ENCODE measurements at places on chromosomes 1 and 21.

- DNase-seq = no peak
Observed at GRCh38 chr1:1832820-1833219, 54.5 kb upstream of the NADK start.

DNA sequence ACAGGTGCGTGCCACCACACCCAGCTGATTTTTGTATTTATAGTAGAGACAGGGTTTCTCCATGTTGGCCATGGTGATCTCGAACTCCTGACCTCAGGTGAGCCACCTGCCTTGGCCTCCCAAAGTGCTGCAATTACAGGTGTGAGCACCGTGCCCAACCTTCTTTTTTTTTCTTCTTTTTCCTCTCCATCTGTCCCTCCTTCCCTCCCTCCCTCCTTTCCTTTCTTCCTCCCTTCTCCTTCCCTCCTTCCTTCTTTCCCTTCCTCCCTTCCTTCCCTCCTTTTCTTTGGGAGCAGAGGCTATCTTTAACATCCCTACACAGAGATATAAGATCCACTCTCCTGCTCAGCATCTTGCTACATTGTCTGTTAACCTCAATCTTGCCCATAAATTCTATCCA lies 24.4 kb upstream of the FAM89A start:
- DNase-seq = no peak

DNA sequence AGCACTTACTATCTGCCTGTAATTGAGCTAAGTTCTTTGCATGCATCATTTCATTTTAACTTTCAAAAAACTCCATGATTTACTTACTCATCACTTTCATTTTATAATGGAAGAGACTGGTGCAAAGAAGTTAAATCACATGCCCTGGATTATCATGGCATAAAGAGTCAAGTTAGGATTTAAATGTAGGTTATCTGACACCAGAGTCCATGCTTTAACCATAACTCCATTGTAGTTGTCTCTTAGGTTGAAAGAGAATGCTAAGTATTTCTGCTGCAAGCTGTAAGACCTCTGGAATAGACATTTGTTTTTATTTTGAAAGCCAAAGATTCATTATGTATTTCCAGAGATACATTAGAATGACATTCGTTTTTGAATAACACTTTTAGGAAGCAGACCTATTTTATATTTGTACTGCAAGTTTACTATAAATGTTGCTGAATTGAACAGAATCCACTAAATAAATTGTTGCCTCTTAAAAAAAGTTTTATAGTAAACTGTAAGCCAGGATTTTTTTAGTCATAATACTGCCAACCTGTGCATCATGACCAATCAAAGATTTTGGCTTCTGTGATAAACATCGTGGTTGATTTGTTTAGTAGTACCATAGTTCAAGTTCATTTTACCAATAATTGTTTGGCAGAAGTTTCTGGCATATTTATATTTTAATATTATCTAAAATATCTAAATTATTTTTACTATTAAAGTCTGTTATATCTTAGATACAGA lies 26.1 kb downstream of the CFH start:
- no peak for DNase-seq

GRCh38 chr1:247465796-247466195 lies 7.9 kb upstream of the OR2B11 start:
- DNase-seq = no peak

GRCh38 chr1:119937198-119937597 lies 40.9 kb upstream of the ADAM30 start:
- DNase-seq = no peak

DNA sequence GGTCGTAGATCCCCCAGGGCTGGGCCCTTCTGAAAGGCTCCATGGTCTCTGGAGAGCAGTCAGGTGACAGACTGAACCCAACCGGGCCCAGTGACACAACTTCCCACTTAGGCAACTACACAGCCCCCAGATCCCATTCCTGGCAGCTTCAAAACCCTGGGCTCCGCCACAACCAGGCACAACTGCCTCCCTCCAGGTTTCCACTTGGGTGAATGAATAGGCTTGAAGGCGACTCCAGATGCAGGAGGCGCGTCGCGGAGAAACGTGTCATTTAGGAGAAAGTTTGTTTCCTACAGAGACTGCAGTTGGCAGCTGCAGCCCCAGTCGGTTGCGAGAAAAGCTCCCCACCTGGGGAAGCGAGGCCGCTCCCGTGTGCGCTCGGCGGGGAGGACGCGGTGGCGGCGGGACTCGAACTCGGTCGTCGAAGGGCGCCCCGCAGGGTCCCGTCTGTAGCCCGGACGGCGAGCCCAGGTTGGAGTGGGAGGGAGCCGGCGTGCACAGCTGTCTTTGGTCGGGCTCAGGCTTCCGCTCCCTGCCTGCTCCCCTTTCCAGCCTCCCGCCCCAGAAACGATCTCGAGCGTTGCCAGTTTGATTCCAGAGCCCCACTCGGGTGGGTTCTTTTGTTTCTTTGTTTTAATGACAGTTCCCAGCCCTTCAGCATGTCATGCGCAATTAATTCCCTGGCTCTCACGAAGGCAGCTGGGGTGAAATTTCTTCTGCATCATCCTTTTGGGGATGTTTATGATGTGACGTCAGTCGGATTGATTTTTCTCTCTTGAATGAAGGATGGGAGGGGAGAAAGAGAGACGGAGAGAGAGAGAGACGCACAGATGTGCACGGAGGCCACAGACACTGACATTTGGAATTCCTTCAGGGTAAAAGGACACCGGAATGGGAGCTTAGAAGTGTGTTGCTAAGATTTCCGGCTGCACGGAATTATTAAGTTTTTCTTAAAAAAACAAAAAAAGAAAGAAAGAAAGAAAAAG lies 862 bp upstream of the SGIP1 start:
- DNase-seq = peak; percentile 31

GRCh38 chr1:237740846-237741245 lies 149.9 kb downstream of the ZP4 start:
- DNase-seq = no peak

DNA sequence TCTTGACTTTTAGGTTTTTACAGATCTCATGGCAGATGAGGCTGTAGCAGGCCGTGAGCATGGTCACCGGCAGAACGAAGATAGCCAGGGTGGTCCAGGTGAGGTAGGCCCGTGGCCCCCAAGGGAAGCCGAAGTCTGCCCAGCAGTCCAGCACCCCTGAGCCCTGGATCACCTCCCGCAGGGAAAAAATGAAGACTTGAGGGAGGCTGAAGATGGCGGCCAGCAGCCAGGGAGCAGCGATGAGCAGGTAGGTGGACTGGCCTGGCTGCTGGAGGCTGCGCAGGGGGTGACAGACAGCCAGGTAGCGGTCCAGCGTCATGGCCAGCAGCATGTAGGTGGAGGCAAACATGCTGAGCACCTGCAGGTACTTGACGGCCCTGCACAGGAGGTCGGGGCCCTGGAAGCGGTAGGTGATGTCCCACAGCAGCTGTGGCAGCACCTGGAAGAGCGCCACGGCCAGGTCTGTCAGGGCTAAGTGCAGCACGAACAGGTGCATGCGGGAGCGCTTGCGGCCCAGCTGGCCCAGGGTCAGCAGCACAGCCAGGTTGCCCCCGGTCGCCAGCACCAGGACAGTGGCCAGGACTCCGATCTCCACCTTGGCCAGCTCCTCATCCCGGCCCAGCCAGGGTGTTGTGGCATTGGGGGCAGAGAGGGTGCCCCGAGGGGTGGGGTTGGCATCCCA lies 856 bp downstream of the AVPR1B start:
- DNase-seq = no peak

GRCh38 chr1:69528376-69528775 lies 39.3 kb upstream of the LRRC7 start:
- DNase-seq = no peak

DNA sequence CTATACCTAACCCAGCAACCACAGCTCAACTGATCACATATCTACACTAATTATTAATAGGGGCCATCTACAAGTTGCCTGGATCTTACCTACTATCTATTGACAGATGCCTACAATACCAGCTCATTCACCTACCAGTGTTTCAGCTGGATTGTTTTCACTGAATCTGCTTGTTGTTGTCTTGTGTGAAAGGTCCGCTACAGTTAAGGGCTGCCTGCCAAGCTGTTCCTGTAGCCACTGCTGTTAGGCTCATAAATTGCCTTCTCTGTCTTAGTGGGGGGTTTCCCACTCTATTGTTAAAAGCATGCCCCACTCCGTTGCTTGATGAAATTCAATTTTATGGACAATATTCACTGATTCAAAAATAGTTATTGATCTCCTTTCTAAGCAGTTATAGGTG lies 199.7 kb upstream of the TMPRSS15 start:
- no peak for DNase-seq

GRCh38 chr1:115952547-115952946 lies 23.8 kb upstream of the SLC22A15 start:
- no peak for DNase-seq

- peak; percentile 38 for DNase-seq
Observed at GRCh38 chr1:230902349-230902923, 34.1 kb upstream of the C1orf198 start.

- no peak for DNase-seq
Observed at GRCh38 chr1:198135366-198135765, 21.4 kb upstream of the NEK7 start.

GRCh38 chr1:58727364-58727763 lies 27.5 kb upstream of the MYSM1 start:
- DNase-seq = no peak

DNA sequence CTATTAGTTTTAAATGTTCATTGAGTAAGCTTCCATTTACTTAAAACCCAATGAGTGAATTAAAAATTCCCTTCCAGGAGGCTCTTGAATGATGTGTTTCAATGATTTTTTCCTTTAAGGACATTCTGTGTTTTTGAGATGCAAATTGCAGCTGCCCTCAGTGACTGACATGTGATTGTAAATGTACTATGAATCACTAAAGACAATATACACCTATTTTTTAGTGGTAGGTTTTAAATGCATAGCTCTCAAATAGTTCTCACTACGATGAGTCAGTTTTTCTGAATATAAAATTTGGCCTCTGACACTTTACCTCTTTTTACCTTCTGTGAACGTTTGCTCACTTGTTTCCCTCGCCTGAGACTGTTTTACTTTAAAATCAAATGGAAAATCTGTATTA lies 204.7 kb downstream of the BARHL2 start:
- DNase-seq = no peak

GRCh38 chr1:176193663-176194062 lies 13.4 kb downstream of the COP1 start:
- no peak for DNase-seq

DNA sequence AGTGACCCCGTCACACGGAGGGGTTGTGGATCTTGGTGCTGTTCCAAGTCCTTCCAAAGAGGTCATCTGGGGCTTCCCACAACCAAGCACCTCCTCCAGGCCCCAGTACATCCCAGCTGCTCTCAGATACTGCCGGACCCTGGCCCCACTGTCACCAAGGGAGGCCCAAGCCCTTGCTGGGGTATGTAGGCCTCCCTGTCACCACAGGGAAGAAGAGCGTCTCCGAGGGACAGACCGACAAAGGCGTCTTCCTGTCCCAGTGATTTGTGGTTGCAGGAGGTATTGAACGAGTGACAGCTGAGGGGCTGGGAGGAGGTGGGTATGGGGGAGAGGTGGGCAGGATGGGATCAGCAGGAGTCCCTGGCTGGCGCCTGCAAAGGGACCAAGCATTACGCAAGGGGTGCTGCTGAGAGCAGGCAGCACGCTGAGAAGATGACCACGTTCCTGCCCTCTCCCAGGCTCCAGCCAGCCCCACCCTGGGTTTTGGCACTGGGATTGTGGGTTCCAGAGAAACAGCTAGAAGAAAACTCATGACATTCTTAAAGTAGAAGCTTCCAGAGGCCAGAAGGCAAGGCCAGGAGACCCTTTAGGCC lies 29.7 kb downstream of the LRP8 start:
- no peak for DNase-seq

All from iPS-NIHi11 (cell line).